Pancreas (tissue), 10 donors: ENCODE measurements at places on chromosomes 12 and 14. TPM values are rescaled to one million over a fixed set of nuclear protein-coding genes. Genes with fewer than 3 reads are reported as not detected.
A peak's percentile ranks its signal among the peaks of the same experiment; 100 is the strongest.

GRCh38 chr14:66163023-66163422 lies 323.1 kb upstream of the CCDC196 start:
- no peak for DNase-seq

DNA sequence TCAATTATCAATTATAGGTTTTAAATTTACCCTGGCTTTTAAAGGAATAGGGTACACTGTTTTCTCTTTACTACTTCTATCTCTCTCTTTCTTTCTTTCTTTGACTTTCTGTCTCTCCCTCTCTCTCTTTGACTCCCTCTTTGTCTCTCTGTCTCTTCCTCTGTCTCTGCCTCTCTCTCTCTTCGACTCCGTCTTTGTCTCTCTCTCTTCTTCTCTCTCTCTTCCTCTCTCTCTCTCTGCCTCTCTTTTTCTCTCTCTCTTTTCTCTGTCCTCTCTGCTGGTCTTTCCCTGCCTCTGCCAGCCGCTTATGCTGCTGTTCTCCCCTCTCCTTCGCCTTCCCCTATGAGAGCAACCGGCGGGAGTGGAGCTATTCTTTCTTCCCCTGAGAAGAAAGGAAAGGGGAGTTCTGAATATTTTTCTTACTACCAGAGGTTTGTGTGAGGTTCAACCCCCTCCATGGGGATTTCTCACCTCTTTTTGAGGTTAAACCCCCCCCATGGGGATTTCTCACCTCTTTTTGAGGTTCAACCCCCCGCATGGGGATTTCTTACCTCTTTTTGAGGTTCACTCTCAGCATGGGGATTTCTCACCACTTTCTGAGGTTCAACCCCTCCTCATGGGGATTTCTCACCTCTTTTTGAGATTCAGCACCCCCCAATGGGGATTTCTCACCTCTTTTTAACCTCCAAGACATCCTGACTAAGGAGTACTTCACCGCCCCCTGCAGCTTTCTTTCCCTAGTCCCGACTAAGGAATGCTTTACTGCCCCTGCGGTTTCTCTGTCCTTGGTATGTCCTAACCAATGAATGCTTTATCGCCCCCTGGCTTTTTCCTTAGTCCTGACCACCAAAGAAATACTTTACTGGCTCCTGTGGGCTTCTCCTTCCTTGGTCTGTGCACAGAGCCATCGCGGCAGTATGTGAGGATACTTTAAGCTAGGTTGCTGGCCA lies 27.4 kb upstream of the DDHD1 start:
- no peak for DNase-seq

DNA sequence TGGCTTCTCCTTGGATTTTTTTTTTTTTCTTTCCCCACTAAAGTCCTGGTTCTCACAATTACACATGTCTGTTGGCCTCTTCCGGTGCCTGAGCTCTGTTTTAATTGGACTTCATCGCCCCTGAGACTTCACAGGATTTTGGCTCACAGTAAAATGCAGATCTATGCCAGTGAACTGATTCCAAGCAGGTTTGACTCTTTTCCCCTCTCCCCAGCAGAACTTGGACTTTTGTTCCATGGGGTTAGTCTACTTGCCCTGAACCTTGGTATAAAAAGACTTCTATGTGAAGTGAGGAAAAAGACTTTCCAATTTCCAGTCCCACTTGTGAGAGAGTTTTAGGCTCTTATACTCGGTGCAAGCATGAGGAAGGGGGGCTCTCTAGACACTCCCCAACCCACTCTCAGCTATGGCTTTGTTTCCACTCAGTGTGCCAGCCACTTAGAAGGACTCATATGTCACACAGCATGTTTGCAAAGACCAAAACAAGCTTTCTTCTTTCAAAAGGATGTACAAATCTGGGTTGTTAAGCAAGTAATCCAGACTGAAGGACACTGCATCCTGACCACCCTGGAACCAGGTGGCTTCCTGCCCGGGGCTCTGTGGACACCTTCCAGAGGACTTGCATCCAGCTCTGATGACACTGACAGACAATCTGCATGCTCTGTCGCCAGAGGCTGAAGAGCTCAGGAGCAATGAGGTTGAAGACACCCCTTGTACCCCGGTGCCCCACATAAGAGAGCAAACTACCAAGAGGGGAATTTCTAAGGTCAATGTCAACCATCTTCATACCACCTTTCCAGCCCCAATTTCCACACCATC lies 221.9 kb upstream of the EGLN3 start:
- no peak for DNase-seq

- DNase-seq: no peak
Measured at GRCh38 chr14:66881596-66881995, 307.6 kb upstream of the GARIN2 start.

Gene STYK1
- polyA plus RNA-seq: 0.07 TPM

Gene VASH1
- polyA plus RNA-seq: 7.5 TPM

Gene AMN
- polyA plus RNA-seq: 4.3 TPM

DNA sequence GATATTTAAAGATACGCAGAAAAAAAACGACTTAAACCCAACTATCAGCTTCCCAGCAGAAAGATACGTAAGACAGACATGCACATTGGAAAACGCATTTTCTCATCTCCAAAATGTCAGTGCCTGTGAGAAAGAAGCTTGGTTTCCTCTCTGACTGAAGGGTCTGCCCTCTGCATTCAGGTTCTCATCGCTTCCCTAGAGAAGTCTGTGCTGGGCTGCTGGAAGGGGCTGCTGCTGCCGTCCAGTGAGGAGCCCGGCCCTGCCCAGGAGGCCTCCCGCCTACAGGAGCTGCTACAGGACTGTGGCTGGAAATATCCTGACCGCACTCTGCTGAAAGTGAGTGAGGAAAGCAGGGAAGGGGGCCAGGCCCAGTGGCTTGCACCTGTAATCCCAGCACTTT lies 4.7 kb upstream of the PFDN5 start:
- DNase-seq: no peak

- no peak for DNase-seq
Measured at GRCh38 chr14:22971152-22971551, 11.2 kb downstream of the AJUBA start.

DNA sequence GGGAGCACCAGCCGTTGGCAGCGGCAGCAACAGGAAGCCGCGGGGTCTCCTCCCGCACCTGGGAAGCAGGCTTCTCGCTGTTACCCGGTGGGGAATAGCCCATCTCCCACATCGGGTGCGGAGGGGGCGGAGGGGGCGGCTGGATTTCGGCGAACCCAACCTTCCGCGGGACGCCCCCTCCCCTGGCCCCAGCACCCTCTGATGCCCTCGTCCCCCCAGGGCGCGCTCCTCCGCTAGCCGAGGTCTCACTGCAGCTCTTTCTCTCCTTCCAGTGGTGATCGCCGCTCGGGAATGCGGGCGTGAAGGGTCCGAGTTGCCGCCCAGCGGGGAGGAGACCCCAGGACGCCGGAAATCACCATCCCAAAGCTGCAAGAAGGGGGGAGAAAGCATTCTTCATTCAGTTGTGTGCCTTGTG lies 303 bp downstream of the SAMD4A start:
- no peak for DNase-seq

- DNase-seq: no peak
Measured at GRCh38 chr14:74008843-74009499, 10.1 kb downstream of the ENTPD5 start.

GRCh38 chr14:57086271-57087162 lies 182.2 kb downstream of the EXOC5 start:
- DNase-seq: no peak

DNA sequence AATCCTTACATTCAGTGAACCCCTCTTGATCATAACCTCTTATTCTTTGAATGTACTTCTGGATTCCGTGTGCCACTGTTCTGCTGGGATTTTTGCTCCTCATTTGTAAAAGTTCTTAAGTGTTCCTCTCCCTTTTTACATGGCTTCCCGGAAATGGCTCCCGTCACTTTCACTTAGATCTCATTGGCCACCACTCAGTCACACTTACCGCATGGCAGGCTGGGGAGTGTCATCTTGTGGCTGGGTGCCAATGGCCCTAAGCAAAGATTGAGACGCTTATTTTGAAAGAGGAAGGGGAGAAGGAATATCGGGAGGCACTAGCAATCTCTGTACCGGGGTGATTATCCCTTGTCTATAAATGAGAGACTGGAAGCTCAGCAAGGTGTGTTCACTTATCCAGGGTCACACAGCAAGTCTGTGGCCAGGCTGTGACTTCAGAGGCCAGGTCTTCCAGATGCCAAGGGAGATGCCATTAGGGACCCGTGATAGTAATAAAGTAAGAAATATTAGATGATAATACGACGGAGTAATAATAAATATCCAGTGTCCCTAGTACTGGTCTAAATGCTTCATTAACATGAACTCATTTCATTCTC lies 68.8 kb downstream of the RNFT2 start:
- no peak for DNase-seq

GRCh38 chr12:67807814-67808213 lies 159.3 kb downstream of the DYRK2 start:
- no peak for DNase-seq

- no peak for DNase-seq
Measured at GRCh38 chr14:61147381-61147821, 133.7 kb downstream of the TMEM30B start.

GRCh38 chr14:52926953-52927352 lies 23.9 kb downstream of the FERMT2 start:
- DNase-seq: no peak

DNA sequence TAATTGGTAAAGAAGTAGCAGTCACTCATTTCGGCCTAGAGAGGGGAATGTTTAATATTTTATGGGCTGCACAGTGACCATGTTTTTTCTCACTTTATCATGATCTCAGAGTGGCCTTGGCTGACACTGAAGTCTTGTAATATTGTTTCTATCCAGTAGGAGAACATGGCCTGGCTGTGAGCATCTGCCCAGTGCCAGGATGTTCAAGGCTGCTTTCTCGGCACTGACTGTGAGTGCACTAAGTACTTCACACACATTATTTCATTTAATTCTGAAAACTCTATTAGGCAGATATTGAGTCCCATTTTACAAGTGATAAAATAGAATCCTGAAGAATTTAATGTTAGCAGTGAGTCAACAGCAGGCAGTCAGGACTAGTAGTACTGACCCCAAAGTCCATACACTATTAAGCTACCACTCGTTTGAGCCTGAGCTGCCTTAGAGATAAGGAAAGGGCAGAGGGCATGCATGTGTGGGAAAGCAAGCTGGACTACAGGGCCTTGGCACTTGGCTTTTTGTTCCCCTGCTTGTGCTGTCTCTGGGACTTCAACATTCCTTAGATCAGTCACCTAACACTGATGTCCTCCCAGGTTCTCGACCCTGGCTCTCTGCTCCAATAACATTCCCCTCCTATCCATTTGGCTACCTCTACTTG lies 42.2 kb upstream of the APPL2 start:
- no peak for DNase-seq

Gene DLGAP5
- polyA plus RNA-seq: not detected

DNA sequence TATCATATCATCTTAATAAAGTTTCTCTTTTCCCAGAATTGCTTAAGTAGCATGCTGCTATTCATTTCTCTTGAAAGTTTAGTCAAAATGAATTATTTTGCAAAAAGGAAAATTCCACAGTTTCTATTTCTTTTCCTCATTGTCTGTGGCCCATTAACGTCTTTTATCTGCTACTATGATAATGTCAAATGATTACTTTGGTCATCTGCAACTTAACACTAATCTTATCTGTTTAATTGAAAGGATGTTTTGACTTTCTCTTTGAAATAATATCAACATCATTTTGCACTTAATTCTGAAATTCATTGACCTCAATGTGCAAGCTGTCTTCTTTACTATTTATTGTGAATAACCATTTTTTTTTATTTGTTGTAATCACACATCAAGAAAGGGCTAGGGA lies 146.5 kb upstream of the SLCO1C1 start:
- no peak for DNase-seq

DNA sequence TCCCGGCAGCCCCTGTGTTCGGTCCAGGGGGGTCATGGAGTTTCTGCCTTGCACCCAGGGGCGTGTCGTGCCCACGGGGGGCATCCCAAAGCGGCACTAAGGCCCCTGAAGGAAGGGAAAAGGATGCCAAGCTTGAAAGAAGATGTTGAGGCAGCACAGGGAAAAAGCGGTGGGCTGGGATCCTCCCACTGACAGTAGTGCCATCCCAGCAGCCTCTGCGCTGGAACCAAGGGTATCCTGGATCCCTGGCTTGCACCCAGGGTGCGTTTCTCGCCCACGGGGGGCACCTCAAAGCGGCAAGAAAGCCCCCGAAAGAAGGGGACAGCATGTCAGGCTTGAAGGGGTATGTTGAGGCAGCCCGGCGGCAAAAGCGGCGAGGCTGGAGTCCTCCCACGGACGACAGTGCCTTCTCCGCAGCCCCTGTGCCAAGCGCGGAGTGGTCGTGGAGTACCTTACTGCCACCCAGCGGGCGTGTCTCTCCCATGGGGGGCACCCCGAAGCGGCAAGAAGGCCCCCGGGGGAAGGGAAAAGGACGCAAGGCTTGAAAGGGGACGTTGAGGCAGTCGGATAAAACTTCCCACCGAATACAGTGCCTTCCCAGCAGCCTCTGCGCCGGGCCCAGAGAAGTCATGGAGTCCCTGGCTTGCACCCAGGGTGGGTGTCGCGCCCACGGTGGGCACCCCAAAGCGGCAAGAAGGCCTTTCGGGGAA lies 164.4 kb upstream of the ALG10B start:
- DNase-seq: no peak

Gene FOXN4
- polyA plus RNA-seq: not detected

DNA sequence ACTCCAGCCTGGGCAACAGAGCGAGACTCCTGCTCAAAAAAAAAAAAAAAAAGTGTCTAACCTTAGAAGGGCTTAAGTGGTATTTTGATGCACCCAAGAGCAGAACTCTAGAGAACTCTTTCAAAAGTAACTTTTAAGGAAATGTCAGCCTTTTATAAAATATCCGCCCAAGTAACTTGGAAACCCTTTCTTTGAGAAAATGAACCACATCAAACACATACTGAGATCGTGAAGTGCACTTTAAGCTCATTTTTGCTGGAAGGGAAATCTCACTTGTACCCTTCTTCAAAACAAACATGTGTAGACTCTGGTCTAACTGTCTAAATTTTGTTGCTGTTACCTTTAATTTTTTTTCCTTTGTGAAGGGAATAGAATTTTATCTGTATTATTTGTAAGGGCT lies 5.5 kb downstream of the C12orf56 start:
- DNase-seq: no peak

- no peak for DNase-seq
Measured at GRCh38 chr12:2739832-2740641, 54.7 kb upstream of the FKBP4 start.

Gene RTL1
- 0.02 TPM for polyA plus RNA-seq

DNA sequence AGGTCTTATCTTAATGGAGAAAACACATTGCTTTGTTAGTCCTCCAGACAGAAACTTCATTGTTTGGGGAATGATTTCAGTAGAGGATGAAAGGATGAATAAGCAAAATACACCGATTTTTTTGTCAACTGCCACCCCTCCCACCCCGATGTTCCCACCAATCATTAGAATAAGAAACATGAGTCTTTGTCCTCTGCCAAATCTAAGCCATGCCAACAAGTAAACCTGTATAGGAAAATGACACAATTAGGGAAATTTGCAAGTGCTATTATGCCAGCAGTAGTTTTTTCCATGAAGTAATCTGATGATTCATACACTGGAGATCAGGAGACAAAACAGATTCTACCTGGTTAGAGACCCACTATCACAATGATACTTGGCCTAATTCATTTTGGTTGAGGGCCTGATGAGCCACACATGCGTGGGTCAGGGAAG lies 35.9 kb downstream of the FLRT2 start:
- peak; percentile 31 for DNase-seq

GRCh38 chr12:110545812-110546211 lies 37.3 kb downstream of the PPTC7 start:
- DNase-seq: no peak

GRCh38 chr12:99427104-99427503 lies 220.4 kb upstream of the GARIN6 start:
- DNase-seq: no peak
